Upper lobe of left lung (tissue), 6 donors: ENCODE measurements at places on chromosomes 12 and 14.

DNA sequence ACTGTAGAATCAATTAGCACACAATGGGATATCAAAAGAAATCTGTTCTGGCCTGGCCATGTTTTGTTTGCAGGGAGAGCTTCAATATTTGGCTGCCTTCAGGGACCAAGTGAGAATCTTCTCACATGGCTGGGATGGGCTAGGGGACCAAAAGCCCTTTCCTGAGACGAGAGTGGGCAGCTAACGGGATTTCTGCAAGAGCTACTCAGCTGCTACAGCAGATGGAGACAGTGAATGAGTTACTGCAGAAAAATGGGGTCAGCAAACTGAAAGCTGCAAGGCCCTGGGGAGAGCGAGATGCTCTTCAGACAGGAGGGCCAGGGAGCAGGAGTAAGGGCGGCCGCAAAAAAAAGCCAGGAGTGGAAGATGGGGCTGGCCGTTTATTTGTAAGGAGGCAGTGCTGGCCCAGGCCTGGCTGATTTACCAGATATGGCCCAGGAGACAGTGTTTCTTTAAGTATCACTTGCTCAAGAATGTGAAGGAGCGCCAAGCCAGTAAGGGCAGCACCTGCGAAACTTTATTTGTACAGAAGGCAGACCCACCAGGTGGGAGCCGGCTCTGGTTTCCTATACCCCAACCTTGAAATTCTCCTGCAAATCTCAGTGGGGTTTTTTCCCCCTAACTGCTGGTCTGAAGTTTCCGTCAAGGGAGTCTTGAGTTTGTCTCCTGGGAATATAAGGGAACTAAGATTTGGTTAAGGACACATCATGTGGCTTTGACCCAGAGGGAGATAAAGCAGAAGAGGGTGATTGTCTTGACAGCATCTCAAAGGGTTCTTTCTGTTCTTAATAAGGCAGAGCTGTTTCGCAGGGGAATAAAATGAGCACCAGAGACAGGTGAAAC, 57.8 kb downstream of the SSH1 start:
- H3K36me3 ChIP-seq, result peaks cover 12% of the 10 kb centered on the region
- no peak for DNase-seq
- no peak overlapping the region for H3K27ac ChIP-seq
- H3K4me3 ChIP-seq, result no peak overlapping the region
- H3K27me3 ChIP-seq, result no peaks in the 10 kb centered on the region

GRCh38 chr12:85183855-85184254, 96.2 kb upstream of the ALX1 start:
- H3K27me3 ChIP-seq, result no peaks in the 10 kb centered on the region
- H3K27ac ChIP-seq, result no peak overlapping the region
- no peaks in the 10 kb centered on the region for H3K36me3 ChIP-seq
- H3K4me3 ChIP-seq, result no peak overlapping the region
- no peaks in the 10 kb centered on the region for H3K4me1 ChIP-seq

GRCh38 chr14:72515779-72516770, 377.8 kb downstream of the DPF3 start:
- H3K4me1 ChIP-seq, result peaks cover 14% of the 10 kb centered on the region
- H3K4me3 ChIP-seq, result no peak overlapping the region
- H3K27me3 ChIP-seq, result no peaks in the 10 kb centered on the region
- DNase-seq, result no peak
- no peaks in the 10 kb centered on the region for H3K36me3 ChIP-seq

- H3K27me3 ChIP-seq, result no peaks in the 10 kb centered on the region
- H3K27ac ChIP-seq, result peak overlapping the region; percentile 95
- no peak for DNase-seq
- H3K4me1 ChIP-seq, result peaks cover 42% of the 10 kb centered on the region
- H3K4me3 ChIP-seq, result peak overlapping the region; percentile 97
- no peaks in the 10 kb centered on the region for H3K36me3 ChIP-seq
These were observed 1.1 kb downstream of the ATXN3 start for GRCh38 chr14:92105073-92105892.

GRCh38 chr14:54104601-54105145, 148.0 kb upstream of the BMP4 start:
- no peaks in the 10 kb centered on the region for H3K27me3 ChIP-seq
- DNase-seq, result no peak
- H3K4me1 ChIP-seq, result peaks cover 12% of the 10 kb centered on the region
- H3K36me3 ChIP-seq, result no peaks in the 10 kb centered on the region
- H3K27ac ChIP-seq, result no peak overlapping the region

DNA sequence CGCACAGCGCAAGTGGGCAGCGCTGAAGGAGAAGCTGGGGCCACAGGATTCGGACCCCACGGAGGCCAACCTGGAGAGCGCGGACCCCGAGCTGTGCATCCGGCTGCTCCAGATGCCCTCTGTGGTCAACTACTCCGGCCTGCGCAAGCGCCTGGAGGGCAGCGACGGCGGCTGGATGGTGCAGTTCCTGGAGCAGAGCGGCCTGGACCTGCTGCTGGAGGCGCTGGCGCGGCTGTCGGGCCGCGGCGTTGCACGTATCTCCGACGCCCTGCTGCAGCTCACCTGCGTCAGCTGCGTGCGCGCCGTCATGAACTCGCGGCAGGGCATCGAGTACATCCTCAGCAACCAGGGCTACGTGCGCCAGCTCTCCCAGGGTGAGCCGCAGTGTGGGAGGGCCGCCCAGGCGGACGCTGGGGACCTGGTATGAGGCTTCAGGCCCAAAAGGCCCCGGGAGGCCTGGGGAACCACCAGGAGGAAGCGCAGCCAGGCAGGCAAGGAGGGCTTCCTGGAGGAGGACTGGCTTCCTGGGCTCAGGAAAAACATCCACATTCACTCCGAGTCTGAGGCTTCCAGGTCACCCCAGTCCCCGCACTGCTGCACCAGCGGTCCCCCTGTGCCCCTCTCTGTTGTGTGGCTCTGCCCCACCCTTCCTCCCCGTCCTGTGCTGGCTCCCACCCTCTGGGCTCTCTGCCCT, 12.1 kb downstream of the INF2 start:
- DNase-seq, result no peak
- peaks cover 38% of the 10 kb centered on the region for H3K36me3 ChIP-seq
- H3K27ac ChIP-seq, result no peak overlapping the region
- H3K4me1 ChIP-seq, result peaks cover 36% of the 10 kb centered on the region

- H3K27me3 ChIP-seq, result no peaks in the 10 kb centered on the region
- no peak for DNase-seq
- H3K27ac ChIP-seq, result no peak overlapping the region
- no peaks in the 10 kb centered on the region for H3K4me1 ChIP-seq
- H3K36me3 ChIP-seq, result peaks cover 7% of the 10 kb centered on the region
- H3K4me3 ChIP-seq, result no peak overlapping the region
These were observed 8.5 kb downstream of the BORCS5 start for GRCh38 chr12:12365446-12365802.

DNA sequence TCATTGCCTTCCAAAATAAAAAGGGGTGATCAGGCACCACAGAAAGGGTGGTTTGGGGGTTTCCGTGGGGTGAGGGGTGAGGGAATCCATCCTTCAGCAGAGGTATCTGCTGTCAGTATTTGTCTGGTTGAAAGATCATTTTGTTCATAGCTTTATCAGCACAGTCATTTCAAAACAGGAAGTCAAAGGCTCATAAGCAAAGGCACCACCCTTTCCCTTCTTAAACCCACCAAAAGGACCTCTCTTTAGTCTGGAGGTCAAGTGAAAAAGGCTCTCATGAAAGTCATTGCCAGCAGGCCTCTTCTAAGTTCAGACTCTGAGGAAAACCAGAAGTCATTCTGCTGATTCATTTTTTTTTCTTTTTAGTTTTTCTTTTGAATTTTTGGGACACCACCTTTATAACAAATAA, 6.2 kb downstream of the CHST11 start:
- H3K4me1 ChIP-seq, result peaks cover 61% of the 10 kb centered on the region
- DNase-seq, result no peak
- H3K27me3 ChIP-seq, result no peaks in the 10 kb centered on the region
- H3K4me3 ChIP-seq, result no peak overlapping the region
- H3K27ac ChIP-seq, result peak overlapping the region; percentile 77

DNA sequence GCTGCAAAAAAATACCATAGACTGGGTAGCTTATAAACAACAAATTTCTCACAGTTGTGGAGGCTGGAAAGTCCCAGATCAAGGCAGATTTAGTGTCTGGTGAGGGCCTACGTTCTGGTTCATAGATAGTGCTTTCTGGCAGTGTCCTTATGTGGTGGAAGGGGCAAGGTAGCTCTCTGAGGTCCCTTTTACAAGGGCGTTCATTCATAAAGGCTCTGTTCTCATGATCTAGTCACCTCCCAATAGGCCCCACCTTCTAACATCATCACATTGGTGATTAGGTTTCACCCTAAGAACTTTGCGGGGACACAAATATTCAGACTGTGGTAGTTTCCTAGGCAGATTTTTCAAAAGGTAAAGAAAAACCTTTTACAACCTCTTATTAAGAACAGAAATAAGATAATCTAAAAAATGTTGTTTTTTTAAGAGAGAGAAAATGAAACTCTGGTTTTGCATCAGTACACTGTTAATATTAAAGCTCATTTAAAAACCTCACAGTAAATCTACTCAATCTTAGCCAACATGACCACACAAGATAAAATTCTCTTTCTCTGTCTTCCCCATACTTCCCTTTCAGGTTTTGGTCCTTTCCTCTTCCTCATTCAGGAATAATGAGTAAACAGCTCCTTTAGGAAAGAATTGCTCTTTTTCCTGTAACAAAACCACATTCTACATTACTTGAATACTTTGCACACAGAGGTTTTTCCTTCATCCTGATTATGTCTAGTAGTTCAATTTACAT, 117.5 kb downstream of the UNC79 start:
- no peak overlapping the region for H3K4me3 ChIP-seq
- no peaks in the 10 kb centered on the region for H3K4me1 ChIP-seq
- H3K27ac ChIP-seq, result no peak overlapping the region
- no peak for DNase-seq

- no peaks in the 10 kb centered on the region for H3K4me1 ChIP-seq
- no peak overlapping the region for H3K27ac ChIP-seq
- DNase-seq, result no peak
- H3K4me3 ChIP-seq, result no peak overlapping the region
- H3K36me3 ChIP-seq, result no peaks in the 10 kb centered on the region
These were observed 335.0 kb downstream of the BCL11B start for GRCh38 chr14:98937021-98937420.

DNA sequence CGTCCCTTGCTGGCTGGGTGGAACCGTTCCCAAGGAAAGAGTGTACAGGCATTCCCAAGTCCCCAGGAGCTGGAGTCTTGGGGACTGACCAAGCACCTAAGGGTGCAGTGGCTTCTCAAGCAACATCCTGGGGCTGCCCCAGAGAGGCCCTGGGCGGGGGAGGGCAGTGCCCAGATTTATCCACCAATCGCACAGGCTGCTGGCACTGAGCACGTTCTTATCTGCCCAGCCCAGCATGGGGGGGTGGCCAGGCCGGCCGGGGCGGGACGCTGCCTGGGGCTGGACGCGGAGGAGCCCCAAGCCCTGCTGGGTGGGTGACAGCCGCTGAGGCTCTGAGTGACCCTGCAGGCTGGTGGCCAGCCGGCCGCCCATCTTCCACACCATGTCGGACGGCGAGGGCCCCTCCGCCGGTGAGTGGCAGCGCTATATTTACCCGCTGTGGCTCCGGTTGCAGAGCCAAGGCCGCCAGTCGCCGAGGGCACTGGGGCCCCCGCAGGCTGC, 53.4 kb downstream of the CYP46A1 start:
- H3K27ac ChIP-seq, result peak overlapping the region; percentile 81
- peaks cover 52% of the 10 kb centered on the region for H3K4me1 ChIP-seq
- no peaks in the 10 kb centered on the region for H3K36me3 ChIP-seq
- H3K4me3 ChIP-seq, result peak overlapping the region; percentile 66
- peak; percentile 87 for DNase-seq

DNA sequence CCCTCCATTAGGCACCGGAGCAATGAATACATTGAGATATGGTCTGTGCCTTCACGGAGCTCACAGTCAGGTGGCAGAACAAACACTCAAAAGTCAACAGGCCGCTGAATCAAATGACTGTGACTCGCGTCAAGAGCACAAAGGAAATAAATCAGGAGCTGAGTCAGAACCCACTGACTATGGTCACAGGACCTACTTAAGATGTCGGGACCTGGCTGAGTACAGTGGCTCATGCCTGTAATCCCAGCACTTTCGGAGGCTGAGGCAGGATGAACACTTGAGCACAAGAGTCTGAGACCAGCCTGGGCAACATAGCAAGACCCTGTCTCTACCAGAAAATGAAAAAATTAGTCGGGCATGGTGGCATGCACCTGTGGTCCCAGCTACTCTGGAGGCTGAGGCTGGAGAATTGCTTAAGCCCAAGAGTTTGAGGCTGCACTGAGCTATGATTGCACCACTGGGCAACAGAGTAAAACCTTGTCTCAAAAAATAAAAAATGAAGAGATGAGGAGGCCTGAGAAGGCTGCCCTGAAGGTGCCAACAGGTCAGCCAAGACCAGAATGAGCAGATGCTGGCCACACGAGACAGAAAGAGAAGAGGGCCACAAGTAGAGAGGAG, 19.9 kb downstream of the TMEM233 start:
- no peaks in the 10 kb centered on the region for H3K27me3 ChIP-seq
- no peak overlapping the region for H3K4me3 ChIP-seq
- H3K27ac ChIP-seq, result no peak overlapping the region
- no peaks in the 10 kb centered on the region for H3K36me3 ChIP-seq

GRCh38 chr12:57904426-57904825, 36.9 kb upstream of the ATP23 start:
- DNase-seq, result no peak
- peaks cover under 1% of the 10 kb centered on the region for H3K4me1 ChIP-seq
- H3K36me3 ChIP-seq, result no peaks in the 10 kb centered on the region
- H3K27me3 ChIP-seq, result no peaks in the 10 kb centered on the region
- no peak overlapping the region for H3K27ac ChIP-seq

- no peak overlapping the region for H3K4me3 ChIP-seq
- no peaks in the 10 kb centered on the region for H3K27me3 ChIP-seq
- no peaks in the 10 kb centered on the region for H3K4me1 ChIP-seq
- H3K27ac ChIP-seq, result no peak overlapping the region
- no peak for DNase-seq
- no peaks in the 10 kb centered on the region for H3K36me3 ChIP-seq
These were observed 600.4 kb downstream of the C12orf50 start for GRCh38 chr12:87428701-87429277.

GRCh38 chr14:73460691-73461127, 2.4 kb upstream of the NUMB start:
- H3K36me3 ChIP-seq, result no peaks in the 10 kb centered on the region

DNA sequence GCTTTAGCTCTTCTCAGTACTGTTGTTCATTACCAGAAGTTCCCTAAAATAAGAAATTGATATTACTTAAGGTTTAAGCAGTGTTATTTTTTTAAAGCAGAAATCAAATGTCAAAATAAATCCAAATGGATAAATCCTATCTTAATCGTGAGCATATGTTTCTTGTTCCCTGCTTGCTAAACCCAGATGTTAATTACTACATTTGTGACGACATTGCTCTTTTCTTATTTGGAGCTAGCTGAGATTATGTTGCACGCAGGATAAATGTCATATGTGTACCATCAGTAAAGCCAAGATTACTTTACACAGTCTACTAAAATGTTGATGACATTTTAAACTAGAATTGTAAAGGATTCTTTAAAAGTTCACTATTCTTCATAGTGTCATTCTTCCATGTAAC, 157.5 kb downstream of the PLCZ1 start:
- H3K4me1 ChIP-seq, result no peaks in the 10 kb centered on the region
- no peak overlapping the region for H3K4me3 ChIP-seq
